Neural crest cell (in vitro differentiated cells): ENCODE measurements at places on chromosomes 13 and 19. TPM values are rescaled to one million over a fixed set of nuclear protein-coding genes. Genes with fewer than 3 reads are reported as not detected.

ZIC2 gene
- total RNA-seq: 48.6 and 55.3 TPM in 2 replicates

PGLYRP1 gene
- not detected in 2 replicates for total RNA-seq

- no peak for DNase-seq
Observed at GRCh38 chr19:2306971-2307370, 983 bp downstream of the LINGO3 start.

DNA sequence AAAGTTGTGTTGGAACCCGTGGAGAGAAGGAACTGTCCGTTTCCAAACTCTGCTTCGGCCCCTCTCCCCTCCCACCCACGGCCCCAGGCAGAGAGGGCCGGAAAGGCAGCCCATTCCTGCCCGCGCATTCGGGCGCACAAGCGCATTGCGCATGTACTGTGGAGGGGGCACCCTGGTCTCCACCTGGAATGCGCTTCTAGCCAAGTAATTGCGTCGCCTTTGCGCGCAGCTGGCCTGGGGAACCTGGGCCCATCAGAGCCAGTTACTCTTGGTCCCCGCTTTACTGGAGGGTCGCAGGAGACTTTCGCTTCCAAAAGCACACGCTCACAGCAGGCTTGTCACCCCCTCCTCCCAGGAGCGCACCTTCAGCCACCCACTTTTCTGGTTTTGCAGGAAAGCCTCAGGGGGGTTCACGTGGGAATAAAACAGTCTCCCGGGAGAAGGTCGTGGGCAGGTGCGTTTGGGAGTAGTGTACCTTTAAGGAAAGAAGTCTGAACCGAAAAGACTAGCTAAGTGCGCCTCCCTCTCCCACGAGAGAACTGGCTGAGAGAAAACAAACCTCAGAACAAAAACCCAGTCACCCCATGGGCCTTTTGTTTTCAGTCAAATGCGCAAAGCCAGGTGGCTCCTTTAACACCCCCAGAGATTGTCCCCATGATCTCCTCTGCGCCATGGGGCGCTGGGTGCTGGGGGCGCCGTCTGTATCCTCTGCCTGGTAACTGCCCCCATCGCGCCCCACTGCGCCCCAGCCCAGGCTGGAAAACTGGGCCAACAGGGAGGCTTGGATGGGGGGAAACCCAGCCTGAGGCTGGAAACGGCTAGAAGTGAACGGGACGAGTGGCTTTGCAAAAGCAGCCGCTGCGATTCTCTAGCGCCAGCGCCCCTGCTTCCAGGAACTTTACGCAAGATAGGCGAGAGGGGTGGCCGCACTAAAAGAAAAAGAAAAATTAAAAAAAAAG, 28.5 kb downstream of the GSX1 start:
- DNase-seq: no peak
